ENCODE measurements at places on chromosomes 13 and 19.

- no peak for DNase-seq
Observed at GRCh38 chr13:46010148-46010547, 42.4 kb downstream of the ZC3H13 start.

DNA sequence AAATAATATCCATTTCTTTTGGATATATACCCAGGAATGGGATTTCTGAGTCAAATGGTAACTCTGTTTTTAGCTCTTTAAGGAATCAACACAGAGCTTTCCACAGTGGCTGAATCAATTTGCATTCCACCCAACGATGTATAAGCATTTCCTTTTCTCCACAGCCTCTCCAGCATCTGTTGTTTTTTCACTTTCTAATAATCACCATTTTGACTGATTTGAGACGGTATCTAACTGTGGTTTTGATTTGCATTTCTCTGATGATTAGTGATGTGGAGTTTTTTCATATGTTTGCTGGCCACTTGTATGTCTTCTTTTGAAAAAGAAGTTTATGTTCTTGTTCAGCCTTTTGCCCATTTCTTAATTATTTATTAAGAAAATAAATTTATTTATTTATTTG, 352.2 kb upstream of the OBI1 start:
- no peak for DNase-seq

GRCh38 chr13:46342538-46342937, 44.5 kb downstream of the RUBCNL start:
- DNase-seq, result peak; percentile 12

DNA sequence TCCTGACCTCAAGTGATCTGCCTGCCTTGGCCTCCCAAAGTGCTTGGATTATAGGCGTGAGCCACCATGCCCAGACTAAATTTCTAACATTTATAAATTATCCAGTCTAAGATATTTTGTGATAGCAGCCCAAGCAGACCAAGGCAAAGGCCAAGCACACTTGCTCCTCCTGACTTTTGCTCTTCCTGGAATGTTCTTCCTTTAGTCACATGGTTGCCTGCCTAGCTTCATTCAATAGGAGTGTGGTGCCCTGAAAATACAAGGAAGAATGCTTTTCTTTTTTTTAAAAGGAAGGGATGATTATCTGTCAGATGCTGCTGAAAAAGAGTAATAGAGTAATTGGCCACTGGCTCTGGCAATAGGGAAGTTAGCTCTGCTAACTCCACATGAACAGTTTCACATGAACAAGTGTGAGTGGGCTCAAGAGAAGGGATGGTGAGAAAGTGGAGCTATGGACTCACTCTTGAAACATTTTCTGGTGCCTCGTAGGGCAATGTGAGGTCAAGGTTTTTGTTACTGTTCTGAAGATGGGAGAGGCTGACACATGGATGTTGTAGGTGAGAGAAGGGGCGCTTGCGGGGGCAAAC, 47.1 kb downstream of the USPL1 start:
- no peak for DNase-seq

GRCh38 chr19:29887442-29887855, 54.6 kb upstream of the URI1 start:
- no peak for DNase-seq

- DNase-seq, result no peak
Observed at GRCh38 chr19:57633832-57634131, 814 bp downstream of the ZNF211 start.

DNA sequence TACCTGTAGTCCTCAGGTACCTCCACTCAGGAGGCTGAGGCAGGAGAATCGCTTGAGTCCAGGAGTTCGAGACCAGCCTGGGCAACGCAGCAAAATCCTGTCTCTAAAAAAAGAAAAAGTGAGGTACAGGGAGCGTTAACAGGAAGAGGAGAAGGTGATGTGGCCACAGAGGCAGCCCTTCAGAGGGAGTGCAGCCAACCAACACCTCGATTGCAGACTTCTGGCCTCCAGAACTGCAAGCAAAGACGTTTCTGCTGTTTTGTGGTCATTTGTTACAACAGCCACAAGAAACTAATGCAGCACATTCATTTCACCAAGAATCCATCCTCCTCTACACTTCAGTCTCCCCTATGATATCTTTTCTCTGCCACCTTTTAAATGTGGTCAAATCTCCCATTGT, 145.2 kb downstream of the USP12 start:
- DNase-seq, result no peak

DNA sequence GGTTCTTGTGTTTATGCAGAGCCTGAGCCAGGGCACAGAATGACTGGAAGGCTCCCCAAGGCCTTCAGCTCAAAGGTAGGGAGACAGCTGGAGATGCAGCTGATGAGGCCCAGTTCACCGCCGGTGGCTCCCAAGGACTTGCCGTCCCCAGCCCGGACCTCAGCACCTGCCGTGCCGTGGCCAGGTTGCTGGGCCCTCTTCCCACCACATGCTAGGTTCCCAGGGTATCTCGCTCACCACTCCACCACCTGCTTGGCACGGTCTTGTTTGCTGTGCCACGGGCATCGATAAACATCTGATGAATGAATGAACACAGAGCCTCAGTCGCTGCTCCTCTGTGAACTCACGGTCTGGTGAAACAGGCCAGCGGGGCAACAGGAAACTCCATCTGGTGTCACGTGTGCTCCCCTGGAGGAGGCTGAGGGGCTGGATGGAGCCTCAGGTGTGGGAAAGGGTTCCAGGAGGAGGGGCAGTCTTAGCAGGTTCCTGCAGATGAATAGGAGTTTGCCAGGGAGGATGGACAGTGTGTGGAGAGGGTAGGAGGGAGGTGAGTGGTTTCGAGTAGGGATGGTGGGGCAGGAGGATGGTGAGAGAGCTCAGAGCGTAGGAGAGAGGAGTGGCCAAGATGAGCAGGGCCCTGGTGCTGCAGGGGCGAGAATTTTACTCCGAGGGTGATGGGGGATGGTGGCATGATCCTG, 3.6 kb upstream of the KLK14 start:
- no peak for DNase-seq

GRCh38 chr19:36719687-36720556, 32.5 kb downstream of the ZNF567 start:
- no peak for DNase-seq

- no peak for DNase-seq
Observed at GRCh38 chr13:113126265-113127150, 3.9 kb downstream of the F10 start.

GRCh38 chr13:94968040-94968756, 255.9 kb upstream of the SOX21 start:
- no peak for DNase-seq

DNA sequence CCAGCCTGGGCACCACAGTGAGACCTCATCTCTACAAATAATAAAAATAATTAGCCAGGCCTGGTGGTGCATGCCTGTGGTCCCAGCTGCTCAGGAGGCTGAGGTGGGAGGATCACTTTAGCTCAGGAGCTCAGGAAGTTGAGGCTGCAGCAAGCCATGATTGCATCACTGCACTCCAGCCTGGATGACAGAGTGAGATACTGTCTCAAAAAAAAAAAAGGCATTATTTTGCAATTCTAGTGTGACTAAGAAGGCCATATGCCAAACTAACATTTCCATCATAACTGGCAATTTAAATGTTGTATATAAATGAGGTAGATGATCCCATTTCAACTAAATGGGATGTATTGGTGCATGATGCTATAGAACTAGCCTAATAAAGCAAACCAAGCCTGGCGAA, 632.8 kb upstream of the KLF12 start:
- DNase-seq, result no peak

DNA sequence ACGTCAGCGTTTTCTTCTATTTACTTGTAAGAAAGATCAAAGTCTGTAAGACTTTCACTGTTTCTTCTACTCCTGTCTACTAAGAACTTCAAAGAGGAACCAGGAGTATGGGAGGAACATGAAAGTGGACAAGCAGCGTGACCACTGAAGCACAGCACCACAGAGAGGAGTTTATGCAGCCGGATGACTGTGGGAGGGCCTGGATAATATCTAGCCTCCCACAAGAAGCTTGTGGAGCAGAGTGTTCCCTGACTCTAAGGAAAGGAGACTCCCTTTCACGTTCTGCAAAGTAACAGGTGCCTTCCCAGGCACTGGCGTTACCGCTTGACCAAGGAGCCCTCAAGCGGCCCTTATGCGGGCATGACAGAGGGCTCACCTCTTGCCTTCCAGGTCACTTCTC, 83.6 kb upstream of the PDCD5 start:
- DNase-seq, result no peak

DNA sequence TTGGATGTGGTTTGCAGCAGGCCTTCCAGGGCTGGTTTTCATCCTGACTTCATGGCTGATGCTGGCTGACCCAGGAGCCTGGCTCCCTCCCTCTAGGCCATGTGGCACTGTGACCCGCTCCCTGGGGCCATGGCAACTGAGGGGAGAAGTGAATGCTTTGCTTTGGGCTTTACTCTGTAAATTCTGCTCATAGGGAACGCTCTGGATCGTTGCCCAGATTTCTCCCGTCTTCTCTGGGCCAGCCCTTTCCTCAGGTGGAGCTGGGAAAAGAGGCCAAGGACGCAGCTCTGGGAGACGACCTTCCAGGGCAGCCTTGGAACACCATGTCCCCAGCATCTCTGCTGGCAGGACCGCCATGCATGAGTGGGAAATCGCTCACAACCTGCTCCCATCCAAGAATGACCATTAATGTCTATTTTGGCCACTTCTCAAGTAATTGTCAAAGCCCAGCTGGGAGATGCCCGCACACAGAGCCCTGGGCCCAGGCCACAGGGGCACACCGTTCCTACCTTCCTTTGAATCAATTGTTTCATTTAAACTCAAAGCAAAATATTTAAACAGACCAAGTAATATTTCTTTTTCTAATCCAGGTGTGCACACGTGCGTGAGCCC, 321.8 kb downstream of the TEX29 start:
- no peak for DNase-seq

DNA sequence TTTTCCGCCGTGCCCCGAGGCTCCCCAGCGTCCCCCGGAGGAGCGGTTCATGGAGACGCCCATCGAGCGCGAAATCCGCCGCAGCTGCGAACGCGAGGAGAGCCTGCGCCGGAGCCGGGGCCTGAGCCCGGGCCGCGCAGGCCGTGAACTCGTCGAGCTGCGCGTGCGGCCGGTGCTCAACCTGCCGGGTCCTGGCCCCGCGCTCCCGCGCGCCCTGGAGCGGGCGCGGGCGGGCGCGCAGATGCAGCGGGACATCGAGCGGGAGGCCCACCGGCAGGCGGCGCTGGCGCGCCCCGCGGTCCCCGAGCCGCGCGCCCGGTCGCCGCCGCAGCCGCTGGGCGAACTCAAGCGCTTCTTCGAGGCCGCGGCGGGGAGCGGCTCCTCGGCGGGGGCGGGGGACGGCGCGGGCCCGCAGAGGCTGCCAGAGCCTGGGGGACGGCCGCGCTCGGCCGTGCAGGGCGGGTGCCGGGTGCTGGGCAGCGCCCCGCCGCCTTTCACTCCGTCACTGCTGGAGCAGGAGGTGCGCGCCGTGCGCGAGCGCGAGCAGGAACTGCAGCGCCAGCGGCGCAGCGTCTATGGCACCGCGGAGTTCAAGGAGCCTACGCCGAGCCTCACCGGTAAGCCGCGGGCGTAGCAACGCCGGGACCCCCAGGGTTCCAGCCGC, 807 bp downstream of the MISP3 start:
- peak; percentile 88 for DNase-seq

DNA sequence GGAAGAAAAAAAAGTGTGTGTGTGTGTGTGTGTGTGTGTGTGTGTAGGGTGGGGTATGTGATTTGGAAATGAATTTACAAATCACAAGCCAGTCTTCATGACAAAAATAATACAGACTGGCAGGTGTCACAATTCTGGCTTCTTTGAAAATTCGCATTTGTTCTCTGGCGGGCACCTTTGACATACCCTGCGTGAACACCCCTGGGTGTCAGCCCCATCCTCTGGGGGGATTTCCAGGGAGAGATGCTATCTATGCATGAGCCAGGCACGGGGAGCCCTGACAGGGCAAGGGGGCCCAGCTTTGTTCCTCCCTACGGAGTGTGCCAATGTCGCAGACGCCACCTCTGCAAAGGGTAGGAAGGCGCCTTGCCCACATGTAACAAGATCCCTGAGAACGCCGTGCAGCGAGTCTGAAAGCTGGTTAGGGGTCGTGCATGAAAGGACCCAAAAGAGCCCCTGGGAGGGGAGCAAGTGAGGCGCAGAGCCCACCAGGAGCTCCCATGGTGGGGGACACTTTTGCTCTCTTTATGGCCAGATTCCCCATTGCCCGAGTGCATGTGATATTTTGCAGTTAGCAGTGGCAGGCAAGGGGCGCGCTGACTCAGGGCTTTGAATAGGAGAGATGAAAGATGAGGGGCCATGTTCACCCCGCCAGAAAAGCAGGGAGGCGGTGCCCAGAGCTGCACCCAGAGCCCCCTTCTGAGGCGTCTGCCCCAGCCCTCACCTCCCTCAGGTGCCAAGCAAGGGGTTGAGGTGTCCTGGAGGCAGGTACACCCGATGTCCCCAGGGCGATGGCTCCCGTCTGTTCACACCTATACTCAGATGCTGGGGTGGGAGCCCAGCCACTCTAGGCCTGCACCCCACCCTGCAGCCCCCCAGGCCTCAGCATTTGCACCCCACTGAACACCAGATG, 45.3 kb downstream of the KLF2 start:
- DNase-seq, result no peak

GRCh38 chr13:36313047-36313969, 15.7 kb upstream of the CCDC169 start:
- no peak for DNase-seq

- no peak for DNase-seq
Observed at GRCh38 chr19:46031781-46032596, 8.8 kb downstream of the IGFL4 start.

- DNase-seq, result no peak
Observed at GRCh38 chr13:112451512-112452379, 75.6 kb downstream of the SPACA7 start.

- DNase-seq, result no peak
Observed at GRCh38 chr13:34040863-34041262, 222.9 kb downstream of the RFC3 start.

GRCh38 chr19:15248648-15249527, 16.6 kb upstream of the EPHX3 start:
- no peak for DNase-seq

GRCh38 chr19:41897181-41897580, 14.2 kb downstream of the ARHGEF1 start:
- DNase-seq, result no peak

DNA sequence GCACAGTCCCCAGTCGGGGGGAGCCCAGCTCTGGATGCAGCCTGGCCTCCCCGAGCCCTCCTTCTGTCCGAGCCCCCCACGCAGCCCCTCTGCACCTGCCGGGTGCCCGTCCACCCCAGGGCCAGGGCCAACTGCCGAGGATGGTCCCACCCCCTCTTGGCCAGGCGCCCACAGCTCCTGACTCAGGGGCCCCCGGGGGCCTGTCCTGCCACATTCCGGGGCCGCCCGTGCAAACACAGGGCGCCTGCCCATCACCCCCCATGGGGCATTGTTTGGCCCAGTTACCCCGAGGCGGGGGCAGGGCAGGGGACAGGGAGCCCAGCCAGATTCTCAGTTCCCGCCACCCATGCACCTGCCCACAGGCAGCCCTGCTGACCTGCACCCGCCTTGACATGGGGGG, 5.3 kb upstream of the TCF3 start:
- no peak for DNase-seq

DNA sequence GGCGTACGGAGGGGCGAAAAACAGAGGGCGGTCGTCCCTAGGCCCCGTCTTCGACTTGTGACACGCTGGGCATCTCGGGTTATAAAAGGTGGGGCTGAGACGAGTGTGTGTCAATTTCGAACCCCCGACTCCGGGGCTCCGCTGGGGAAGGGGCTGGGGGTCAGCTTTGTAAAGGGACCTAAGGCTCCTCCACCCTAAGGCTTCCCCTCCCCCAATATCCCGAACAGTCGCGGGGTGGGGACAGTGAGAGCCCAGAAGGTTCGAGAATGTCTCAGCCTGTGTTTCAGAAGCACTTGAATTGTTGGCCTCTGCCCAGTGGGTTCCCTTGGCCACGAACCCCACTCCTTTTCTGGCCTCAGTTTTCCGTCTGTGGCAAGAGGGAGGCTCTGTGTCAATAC, 450 bp downstream of the SELENOW start:
- DNase-seq, result no peak

Data from RPMI8226 (cell line).